ENCODE measurements at places on chromosomes 4 and X.

DNA sequence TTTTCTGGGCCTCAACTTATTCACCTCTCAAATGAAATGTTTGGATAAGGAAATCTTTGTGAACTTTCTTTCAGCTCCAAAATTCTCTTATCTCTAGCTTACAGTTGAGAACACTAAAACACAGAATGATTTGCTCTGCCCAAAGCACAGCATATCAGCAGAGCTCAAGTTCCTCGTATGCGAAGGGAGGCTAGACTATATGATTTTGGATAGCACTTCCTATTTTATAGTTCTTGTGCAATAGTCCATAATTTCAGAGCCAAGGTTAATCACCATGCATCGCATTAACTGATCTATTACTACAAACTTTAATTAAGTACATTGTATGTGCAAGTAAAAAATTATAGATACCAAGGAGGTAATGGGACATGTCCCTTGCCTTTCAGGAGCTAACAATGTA is 27.0 kb upstream of the KLHL13 start:
- no peak for DNase-seq

DNA sequence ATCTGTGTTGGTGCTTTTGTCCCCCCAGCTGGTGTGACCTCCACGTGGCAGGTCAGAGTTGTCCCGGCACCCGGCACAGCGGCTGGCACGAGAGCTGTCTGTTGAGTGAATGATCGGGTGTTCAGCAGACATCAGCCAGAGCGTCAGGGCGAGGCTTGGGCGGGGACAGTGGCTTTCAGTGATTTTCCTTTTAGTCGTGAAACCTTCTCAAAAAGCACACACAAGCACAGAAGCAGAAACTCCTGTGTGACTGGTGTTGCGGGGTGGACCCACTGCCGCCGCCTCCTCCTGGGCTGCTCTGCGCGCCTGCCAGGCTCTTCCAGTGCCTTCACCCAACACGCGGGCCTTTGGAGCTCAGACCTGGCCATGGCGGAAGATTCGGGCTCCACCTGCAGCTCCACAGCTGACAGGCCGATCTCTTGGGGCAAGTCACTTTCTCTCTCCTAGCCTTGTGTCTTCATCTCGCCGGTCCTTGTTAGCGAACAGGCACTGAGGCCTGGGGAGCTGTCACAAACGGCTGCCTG is 51.4 kb upstream of the HGFAC start:
- no peak for DNase-seq

GRCh38 chr4:166301266-166301665 is 428.2 kb downstream of the TLL1 start:
- no peak for DNase-seq

DNA sequence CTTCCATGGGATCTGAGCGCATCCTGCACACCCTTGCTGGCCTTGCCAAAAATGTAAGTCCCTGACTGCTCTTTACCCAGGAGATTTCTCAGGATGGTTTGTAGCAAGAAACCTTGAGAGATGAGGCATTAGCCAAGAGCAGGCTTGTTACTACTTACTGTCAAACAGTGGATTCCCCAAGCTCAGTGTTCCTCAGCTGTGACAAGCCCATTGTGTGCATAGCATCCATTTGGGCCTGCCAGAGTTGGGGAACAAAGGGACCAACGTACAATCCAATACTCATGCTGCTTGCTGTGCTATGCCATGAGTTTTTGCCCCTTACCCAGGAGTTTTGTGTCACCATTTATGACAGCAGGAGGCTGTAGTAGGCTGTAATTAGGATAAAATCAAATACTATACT is 267.6 kb downstream of the TENM3 start:
- DNase-seq: no peak

DNA sequence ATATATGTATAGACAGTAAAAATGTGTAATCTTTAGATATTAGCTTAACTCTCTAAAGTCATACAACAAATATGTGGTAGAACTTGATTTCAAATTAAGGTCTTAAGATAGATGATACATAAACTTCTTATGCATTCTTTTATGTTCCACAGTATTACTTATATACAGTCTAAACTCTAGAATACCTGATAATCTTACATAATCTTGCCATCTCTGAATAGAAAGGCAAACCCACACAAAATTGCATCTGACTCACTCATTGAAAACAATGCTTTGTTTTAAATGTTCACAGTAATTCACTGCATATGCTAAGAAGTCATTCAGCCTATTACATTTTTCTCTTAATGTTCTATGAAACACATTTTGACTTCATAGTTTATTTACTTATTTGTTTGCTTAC is 10.1 kb downstream of the SULT1B1 start:
- no peak for DNase-seq

DNA sequence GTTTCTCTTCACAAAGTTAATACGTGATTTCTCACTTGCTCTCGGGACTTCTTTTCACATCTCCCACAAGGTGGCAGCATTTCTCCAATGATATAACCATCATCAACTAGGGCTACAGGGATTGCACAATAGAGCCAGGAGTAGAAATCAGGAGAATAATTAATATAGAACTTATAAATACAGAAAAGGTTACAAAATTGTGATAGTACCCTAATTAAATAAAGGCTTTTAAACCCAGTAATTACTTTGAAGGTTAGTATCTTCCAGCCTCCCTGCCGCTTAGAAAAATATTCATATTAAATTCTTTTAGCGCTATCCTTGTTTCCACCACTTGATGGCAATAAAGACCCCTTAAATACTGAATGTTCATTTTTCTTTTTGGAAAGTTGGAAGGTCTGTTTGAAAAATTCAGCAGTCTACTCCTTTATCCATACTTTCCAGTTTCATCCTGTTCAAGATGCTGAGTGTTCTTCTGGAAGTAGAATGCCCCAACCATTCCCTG is 65.8 kb downstream of the RASGEF1B start:
- DNase-seq: peak; percentile 41

- DNase-seq: no peak
Observed at GRCh38 chr4:189207872-189208271, 732.8 kb upstream of the FRG1 start.

GRCh38 chrX:56113785-56114436 is 118.2 kb upstream of the KLF8 start:
- no peak for DNase-seq

GRCh38 chr4:10458177-10458576 is 951 bp upstream of the ZNF518B start:
- no peak for DNase-seq

GRCh38 chrX:112851806-112852205 is 11.2 kb upstream of the AMOT start:
- DNase-seq: no peak

- no peak for DNase-seq
Observed at GRCh38 chrX:130975947-130976346, 72.9 kb upstream of the ENOX2 start.

DNA sequence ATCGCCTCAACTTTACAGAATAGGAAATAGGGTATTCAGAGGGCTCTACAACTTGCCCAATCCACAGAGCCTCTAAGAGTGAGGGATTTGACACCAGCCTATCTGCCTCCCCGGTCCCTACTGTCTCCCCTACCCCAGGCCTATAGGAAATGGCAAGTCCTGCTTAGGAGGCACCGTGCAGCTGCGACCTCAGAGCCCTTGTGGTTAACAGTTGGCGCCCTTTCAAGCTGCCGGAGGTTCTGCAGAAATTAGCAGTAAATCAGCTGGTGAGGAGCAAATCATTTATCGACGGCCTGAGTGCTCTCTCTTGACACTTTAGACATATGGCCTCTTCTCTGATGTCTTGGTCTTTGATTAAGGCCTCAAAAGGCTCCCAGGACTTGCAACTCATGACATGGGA is 96.9 kb downstream of the CLNK start:
- DNase-seq: peak; percentile 34

DNA sequence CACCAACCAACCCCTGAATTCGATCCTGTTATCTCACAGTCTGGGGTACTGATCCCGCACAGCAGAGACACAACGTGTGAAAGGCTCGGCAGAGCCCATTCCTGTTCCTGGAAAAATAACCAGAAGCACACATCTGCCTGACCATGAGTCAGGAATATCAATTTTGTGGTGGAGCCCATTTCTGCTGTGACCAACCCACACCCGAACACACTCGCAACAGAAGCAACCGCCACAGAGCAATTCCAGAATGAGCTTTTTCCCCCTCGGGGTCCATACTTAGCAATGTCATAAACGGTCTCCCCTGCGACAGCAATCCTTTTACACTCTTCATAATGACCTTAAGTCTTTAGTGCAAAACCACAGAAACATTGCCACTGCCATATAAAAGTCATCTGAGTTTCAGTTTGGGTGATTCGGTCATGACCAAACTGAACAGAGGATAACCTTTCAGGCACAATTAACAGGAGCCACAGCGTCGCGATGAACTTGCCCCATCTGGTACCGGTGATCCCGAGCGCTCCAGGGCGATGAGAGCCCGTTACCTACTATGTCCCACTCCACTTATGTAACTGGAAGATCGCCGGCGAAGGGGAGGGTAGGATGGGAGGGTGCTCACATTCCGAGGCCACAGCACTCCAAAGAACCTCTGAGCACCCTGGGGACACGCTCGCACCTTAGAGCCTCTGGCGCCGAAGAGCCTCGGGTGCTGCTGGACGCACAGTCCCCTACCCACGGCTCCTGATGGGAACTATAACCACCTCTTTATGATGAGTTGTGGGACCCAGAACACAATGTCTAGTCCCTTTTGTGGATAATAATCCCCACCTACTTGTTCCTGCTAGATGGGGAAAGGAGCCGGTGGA is 1.1 kb downstream of the MECP2 start:
- no peak for DNase-seq

- no peak for DNase-seq
Observed at GRCh38 chrX:50677789-50678188, 136.2 kb downstream of the SHROOM4 start.

GRCh38 chr4:168415911-168416310 is 64.4 kb downstream of the DDX60L start:
- no peak for DNase-seq

DNA sequence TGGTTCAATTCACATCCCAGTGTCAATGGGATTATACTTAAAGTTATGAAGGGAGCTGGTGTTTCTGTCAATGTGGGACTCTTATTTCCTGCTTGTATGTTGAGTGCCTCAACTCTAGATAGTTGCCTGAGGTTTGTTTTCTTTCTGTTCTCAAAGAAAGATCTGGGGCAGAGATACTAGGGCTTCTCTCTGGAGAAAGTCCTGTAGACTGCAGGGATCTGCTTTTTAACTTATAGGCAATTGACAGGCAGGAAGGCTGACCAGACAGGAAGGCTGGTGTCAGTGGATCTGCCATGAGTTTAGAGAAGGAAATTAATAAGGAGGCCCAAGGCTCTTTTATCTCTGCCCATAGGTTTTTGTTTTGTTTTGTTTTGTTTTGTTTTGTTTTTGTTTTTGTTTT is 64.0 kb upstream of the PRKX start:
- no peak for DNase-seq

DNA sequence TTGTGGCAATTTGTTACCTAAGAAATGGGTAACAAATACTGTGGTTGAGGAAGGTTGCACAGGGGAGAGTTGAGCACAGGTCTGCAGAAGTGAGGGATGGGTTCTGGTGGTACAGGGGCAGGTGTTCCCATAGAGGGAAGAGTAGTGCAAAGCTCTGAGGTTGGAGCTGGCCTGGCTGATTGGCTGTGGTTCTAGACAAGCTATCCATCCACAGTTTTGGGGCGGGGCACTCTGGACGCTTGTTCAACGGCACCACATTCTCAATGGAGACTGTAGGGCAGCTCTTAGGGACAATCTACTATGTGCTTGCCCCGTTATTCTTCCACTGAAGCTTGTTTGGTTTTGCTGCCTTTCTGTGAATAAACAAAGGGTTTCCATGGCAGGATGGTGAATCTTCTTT is 35.4 kb downstream of the NAT8L start:
- DNase-seq: no peak

DNA sequence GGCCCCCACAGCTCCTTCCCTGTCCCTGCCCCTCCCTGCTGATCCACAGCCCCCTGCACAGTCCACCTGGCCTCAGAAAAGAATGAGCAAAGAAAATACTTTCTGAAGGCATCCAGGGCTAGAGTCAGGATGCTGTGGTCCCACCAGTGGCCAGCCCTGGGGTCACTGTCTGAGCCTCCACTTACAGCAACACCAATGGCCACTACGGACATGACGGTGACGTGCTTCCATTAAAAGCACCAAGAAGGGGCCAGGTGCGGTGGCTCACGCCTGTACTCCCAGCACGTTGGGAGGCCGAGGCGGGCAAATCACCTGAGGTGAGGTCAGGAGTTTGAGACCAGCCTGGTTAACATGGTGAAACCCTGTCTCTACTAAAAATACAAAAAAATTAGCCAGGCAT is 4.0 kb downstream of the JAKMIP1 start:
- DNase-seq: no peak

DNA sequence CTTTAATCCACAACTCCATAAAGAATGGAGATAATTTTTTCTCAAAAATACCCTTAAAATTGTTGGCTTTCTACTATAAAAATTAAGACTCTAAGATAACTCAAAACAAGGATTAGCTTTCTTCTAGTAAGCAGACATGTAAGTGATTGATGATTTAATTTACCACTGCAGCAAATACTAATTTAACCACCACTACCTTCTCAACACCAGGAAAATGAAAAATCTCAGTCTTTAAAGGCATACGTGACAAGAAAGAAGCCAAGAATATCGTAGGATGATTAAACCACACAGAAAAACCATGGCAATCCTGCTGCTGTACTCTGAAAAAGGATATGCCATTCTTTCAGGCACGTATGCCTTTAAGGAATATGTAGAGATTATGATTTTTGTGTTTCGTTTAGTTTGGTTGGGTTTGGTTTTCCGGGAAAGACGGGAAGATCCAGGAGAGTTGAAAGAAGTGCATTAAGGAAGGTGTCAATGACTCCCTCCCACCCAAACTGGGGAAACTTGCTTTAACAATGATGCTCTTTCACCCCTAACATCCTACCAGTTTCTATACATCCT is 881 bp downstream of the LRCH2 start:
- no peak for DNase-seq

- peak; percentile 34 for DNase-seq
Observed at GRCh38 chr4:140609548-140610425, 41.0 kb upstream of the UCP1 start.

- no peak for DNase-seq
Observed at GRCh38 chr4:613126-613525, 12.2 kb upstream of the PDE6B start.

- DNase-seq: no peak
Observed at GRCh38 chr4:101356928-101357327, 9.6 kb upstream of the PPP3CA start.

- no peak for DNase-seq
Observed at GRCh38 chr4:87838205-87838604, 5.4 kb downstream of the MEPE start.

DNA sequence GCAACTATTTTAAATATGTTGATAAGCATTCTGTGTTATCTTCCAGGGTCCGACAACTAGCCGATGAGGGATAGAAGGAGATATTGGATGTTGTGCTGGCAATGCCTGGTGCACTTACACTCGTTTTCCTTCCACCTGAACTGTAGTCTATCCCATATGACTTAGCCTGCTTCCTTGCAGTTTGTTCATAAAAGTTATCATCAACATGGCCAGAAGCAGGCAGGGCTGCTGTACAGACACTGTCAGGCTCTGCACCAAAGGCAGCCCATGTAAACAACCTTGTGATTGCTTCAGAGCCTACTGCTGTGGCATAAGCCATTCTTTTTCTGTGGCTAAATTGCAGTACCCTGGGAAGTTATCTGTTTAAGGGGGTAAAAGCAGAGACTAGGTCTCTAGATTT is 1.6 kb downstream of the MAPK10 start:
- no peak for DNase-seq

- peak; percentile 14 for DNase-seq
Observed at GRCh38 chrX:63350465-63350877, 661 bp downstream of the SPIN4 start.

- DNase-seq: peak; percentile 48
Observed at GRCh38 chrX:119482481-119483480, 14.5 kb downstream of the SLC25A5 start.
